Neural crest cell (in vitro differentiated cells): ENCODE measurements at places on chromosomes 7 and 10.

GRCh38 chr10:81179805-81180452 lies 642.2 kb downstream of the SH2D4B start:
- DNase-seq = peak; percentile 1

- no peak for DNase-seq
Measured at GRCh38 chr10:70603449-70603801, 884 bp upstream of the PRF1 start.

DNA sequence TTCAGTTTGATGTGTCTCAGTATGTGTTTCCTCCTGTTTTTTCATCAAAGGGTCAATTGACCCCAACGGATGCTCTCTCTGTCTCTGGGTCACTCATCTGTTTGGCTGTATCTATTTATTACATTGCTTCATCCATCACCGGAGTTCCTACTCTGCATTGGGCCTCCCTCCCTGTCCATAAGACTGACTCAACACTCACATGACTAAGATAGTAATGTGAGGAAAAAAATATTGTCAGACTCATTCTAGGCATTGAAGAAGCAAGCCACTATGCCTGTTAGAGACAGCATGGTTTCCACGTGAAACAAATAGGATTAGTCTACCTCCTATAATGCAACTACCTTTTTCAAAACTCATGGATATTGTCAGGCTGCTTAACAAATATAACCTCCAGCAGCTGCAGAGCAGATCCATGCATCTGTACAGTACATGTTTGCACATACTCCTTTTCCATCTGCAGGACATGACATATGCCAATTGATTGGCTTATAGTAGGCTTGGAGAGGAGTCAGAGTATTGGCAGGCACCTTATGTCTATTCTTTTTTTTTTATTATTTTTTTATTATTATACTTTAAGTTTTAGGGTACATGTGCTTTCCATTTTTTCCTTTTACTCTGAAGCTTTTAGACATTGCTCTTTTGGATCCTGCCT lies 275.2 kb downstream of the LRRTM3 start:
- no peak for DNase-seq

GRCh38 chr10:101451261-101451660 lies 97.3 kb downstream of the BTRC start:
- no peak for DNase-seq

GRCh38 chr10:17233286-17233991 lies 5.4 kb downstream of the VIM start:
- no peak for DNase-seq

GRCh38 chr10:86333826-86334487 lies 32.6 kb downstream of the GRID1 start:
- DNase-seq = no peak

GRCh38 chr7:115680921-115681320 lies 349.6 kb downstream of the TFEC start:
- no peak for DNase-seq

GRCh38 chr7:151384776-151385625 lies 24.8 kb downstream of the WDR86 start:
- DNase-seq = no peak

DNA sequence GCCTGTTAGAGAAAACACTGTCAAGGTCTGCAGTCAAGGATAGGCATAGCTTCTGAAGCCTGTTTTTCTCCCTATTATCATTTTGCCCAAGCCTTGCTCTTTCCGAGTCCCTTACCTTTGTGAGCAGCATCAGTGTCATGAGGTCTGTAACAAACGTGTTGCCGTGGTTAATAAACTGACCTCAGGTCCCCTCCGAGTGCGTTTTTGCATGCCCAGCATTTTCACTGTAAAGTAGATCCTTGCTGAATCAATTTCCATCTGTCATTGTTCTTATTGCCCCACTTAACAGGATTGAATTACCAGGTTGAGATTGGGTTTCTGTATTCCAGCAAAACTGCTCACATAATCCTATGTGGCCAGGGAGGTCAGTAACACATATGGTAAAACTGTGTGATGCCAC lies 110.3 kb downstream of the ZNF248 start:
- DNase-seq = no peak

GRCh38 chr7:157601530-157601929 lies 264.7 kb downstream of the DNAJB6 start:
- DNase-seq = no peak

DNA sequence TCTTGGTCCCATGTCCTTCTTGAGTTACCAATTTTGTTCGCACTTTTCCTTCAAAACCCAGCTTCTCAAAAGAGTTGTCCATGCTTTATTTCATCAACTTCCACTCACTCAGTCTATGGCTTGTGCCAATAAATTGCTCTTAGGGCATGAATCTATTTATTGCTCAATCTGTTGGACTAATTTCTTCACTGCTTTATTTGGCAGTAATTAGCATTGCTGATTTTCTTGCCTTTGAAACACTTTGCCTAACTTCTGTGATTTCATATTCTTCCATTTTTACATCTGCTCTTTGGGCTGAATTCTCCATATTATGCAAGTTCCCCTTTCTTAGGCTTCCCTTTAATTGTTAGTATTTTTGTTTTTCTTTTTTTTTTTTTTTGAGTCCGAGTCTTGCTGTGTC lies 16.8 kb downstream of the DLD start:
- DNase-seq = no peak

DNA sequence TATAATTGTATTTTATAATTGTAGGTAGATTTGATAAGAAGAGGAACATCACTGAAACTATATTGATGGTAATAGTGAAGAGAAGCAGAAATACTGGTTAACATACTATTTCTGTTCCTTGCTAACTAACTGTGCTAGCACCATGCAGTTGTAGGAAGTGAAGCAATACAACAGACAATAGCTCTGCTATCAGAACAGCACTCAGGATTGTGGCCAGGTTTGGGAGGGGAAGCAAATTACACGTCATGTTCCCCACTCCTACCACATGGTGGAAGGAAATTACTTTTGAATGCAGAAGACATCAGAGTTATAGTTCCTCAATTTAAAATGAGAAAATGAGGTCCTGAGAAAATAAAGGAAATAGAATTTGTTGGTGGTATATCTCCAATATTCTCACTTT lies 151.1 kb downstream of the DGKB start:
- no peak for DNase-seq

- no peak for DNase-seq
Measured at GRCh38 chr7:158700008-158700407, 4.6 kb downstream of the NCAPG2 start.

DNA sequence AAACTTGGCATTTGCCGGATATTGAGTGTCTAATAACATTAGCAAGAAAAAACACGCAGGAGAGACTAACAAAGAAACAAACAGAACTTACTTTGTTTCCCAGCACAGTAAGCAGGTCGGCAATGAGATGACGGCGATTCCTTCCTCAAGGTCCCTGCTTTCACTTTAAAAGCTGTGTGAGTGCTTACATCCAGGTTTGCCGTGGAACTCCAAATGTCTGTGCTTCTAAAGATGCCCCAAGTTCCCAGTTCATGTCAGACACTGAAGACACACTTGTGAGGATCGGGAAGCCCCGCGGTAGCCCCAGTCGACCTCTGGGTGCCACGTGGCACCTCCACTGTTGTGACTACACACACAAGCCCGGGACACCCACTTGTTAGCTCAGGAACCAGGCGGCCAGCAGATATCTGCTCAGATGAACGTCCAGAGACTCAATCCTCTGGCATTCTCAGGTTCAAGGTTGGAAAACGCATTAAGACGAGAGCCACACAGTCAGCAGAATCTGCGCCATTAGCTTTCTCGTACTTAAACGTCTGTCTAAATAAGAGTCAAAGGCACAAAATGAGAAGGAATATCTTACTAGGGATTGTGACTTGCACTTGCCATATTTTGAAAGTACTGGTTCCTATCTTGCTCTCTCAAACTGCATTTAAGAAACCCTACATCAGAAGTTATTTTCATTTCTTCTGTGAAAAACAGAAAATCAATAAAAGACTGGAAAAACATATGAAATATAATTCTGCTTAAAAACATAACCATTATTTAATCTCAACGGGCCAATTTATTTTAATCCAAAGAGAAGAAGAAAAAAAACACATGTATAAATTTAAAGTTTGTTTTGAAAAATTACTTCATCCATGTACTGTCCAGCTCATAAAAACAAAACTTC lies 207.6 kb upstream of the KLF14 start:
- no peak for DNase-seq

DNA sequence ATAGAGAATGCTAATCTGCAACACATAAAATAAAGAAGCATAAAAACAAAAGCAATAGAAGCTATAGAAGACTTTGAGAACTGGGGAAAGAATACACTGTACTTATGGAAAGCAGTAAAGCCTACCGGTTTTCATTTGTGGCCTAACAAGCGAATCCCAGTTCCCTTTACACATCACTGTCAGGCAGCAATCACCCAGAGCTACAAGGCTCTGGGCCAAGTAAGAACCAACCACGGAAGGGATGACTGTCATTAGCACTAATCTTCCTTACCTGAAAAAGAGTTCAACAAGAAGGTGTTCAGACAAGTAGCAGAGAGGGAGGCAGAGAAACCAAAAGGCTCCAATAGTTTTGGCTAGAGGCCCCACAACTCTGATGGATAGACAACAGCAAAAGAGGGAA lies 15.0 kb downstream of the CCDC6 start:
- no peak for DNase-seq

GRCh38 chr10:37947526-37947925 lies 28.9 kb downstream of the ZNF25 start:
- DNase-seq = no peak

DNA sequence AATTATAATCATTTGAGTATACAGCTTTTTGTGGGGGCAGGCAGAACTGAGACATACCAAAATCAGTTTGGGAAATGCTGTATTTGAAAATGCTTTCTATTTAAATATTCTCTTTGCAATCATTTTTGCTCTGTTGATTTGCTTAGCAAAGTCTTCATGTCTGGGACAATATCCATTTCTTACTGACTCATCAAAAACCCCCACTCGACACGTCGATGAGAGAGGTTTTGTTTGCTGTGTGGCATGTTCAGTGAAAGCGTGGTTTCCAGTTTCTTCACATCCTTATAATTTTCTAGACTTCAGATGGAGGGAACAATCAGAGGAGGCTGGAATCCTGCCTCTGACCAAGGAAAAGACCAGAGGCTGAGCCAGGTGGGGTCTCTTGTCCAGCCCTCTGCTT lies 28.9 kb downstream of the HTRA1 start:
- no peak for DNase-seq

DNA sequence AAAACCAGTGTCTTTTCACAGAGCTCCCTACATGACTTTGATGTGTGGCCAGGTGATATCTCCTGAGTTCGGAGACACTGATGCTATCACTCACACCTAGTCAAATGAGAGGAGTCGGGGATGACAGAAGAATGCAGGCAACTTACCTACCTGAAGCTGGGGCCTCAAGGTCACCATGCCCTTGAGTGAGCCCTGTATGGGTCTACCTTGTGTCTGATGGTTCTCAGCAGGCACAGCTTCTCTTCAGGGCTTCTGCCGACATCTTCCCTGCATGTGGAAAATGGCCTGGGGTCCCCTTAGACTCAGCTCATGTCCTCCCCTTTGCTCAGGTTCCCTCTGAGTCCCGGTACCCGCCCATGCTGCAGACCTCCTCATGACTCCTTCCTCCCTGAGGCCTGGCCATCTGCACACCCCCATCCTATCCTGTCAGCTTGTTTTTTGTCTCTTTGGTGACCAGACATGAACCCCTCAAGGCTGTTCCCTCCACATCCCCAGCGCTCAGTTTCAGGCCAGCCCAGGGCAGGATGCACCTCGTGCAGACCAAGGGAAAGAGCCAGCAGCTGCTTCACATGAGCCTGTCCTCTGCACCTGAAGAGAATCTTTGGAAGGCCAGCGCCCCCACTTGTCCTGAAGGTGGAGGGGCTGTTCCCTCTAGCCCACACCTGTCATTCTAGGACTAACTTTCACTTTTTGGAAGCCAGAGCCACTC lies 74.6 kb upstream of the GDF10 start:
- DNase-seq = no peak

DNA sequence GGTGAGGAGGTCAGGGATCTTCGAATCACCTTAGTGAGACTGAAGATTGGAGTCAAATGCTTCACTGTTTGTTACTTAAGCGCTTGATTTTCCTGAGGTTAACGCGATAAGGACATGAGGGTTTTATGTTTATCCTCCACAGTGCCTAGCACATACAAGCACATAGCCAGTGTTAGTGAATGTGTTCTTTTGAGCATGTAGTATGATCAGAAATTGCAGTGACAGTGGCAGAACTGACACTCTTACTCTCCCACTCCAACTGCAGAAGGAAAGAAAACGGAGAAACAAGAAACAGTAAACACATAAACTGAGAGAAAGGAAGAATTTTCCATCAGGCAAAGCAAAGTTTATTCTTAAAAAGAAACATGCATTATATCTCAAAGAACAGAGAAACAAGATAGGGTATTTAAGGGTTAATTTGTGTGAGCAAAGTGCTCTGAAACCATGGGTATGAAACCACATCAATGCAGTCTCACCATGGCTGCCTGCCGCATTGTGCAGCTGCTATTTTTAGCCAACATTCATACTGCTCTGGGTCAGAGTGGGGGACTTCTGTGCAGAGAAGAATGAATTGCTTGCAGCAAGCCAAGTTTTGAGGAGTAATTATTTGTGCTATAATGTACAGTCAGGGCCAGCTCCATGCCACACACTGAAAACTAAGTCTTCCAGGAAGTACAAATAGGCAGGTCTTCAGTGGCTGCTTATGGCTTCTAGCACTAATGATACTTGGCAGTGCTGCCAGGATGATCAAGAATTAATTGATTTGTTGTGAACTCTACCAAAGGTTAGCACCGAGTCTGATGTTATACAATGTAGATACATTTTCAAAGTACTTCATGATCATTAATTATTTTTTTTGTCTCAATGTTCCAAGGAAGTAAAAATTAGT lies 152.0 kb downstream of the MACC1 start:
- DNase-seq = no peak

DNA sequence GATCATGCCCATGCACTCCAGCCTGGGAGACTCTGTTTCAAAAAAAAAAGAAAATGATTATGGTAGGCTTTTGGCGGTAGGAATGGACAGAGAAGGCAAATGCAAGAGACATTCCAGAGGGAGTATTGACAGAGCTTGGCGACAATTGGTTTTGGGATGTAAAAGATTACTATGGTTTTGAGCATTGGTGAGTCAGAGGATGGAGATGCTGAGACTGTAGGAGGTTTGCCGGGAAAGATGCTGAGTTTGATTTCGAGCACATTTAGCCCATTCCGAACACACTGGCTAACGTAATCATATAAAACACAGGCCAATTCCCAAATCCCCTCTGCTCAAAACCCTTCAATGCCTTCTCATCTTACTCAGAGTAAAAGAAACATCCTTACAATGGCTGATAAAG lies 161.6 kb upstream of the MKLN1 start:
- no peak for DNase-seq

GRCh38 chr10:58319599-58319998 lies 15.2 kb upstream of the UBE2D1 start:
- no peak for DNase-seq

GRCh38 chr7:112147793-112148361 lies 58.3 kb downstream of the DOCK4 start:
- DNase-seq = no peak

- DNase-seq = no peak
Measured at GRCh38 chr7:17625043-17625442, 315.3 kb downstream of the SNX13 start.
